ENCODE measurements at places on chromosomes 1 and 21. TPM values are rescaled to one million over a fixed set of nuclear protein-coding genes. Genes with fewer than 3 reads are reported as not detected.

DNA sequence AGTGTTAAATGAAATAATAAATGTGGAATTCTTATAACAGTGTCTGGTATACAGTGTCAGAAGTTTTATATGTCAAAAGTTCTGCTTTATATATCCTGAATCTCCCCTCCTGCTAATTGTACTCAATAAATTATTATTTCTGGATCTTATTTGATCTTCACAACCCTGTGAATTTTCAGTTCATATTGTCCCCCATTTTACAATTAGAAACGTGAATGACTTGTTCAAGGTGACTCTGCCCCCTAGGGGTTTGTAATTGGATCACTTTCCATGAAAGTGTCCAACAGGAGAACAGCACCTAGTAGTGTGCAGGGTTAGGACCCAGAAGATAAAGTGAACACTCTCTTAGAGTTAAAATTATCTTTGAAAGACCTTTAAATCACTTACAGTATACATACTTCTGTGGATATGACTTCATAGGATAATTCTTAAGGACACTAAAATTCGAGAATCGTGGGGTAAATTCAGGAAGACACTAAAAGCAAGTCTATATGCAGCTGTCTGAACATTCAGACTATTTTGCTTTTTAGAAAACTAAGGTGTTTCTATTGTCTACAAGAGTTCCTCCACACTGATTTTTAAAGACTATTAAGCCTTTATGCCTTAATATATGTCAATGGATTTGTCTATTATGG lies 4.5 kb upstream of the DDR2 start:
- H3K36me3 ChIP-seq, result no peaks in the 10 kb centered on the region
- no peak overlapping the region for H3K4me3 ChIP-seq
- H3K4me1 ChIP-seq, result peaks cover 10% of the 10 kb centered on the region
- no peak for DNase-seq
- H3K27ac ChIP-seq, result no peak overlapping the region
- no peaks in the 10 kb centered on the region for H3K27me3 ChIP-seq

GRCh38 chr1:57325117-57325516 lies 98.7 kb downstream of the DAB1 start:
- no peaks in the 10 kb centered on the region for H3K36me3 ChIP-seq
- H3K4me3 ChIP-seq, result no peak overlapping the region
- no peaks in the 10 kb centered on the region for H3K27me3 ChIP-seq
- peaks cover 9% of the 10 kb centered on the region for H3K4me1 ChIP-seq
- DNase-seq, result no peak
- H3K27ac ChIP-seq, result no peak overlapping the region

The ANGPTL1 gene
- total RNA-seq, result 31.1 TPM

GRCh38 chr1:31095985-31096384 lies 30.5 kb upstream of the PUM1 start:
- no peaks in the 10 kb centered on the region for H3K36me3 ChIP-seq
- no peak for DNase-seq
- H3K27me3 ChIP-seq, result no peaks in the 10 kb centered on the region
- H3K4me1 ChIP-seq, result no peaks in the 10 kb centered on the region

DNA sequence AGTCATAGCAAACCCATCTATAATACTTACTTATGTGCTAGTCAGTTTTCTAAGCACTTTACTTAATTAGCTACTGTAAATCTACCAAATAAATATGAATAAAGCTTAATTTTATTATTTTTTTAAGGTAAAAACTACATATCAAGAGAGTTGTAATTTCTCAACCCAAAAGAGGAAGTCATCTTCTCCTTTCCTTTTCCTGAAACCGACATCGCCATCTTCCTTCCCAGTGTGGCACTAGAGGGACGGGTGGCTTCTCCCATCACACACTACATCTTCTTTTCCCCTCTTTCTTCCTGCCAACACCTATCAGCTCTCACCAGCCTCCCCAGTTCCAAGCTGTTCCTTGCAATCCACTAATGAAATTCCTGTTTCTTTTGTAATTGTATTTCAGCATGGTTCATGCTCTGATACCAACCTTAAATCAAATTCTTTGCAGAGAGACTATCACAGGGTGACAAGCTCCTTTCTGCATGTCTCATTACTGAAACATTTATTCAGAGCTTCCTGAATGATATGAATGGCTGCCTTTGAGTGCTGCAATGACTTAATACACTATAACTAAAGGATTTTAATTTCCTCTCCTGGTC lies 251.6 kb upstream of the FAM78B start:
- H3K4me1 ChIP-seq, result no peaks in the 10 kb centered on the region
- DNase-seq, result no peak
- H3K36me3 ChIP-seq, result no peaks in the 10 kb centered on the region
- no peak overlapping the region for H3K27ac ChIP-seq
- H3K4me3 ChIP-seq, result no peak overlapping the region
- H3K27me3 ChIP-seq, result no peaks in the 10 kb centered on the region

GRCh38 chr1:181341026-181341632 lies 142.2 kb upstream of the CACNA1E start:
- H3K27me3 ChIP-seq, result peaks cover 3% of the 10 kb centered on the region
- no peak overlapping the region for H3K4me3 ChIP-seq
- no peaks in the 10 kb centered on the region for H3K36me3 ChIP-seq
- no peak for DNase-seq
- no peak overlapping the region for H3K27ac ChIP-seq

DNA sequence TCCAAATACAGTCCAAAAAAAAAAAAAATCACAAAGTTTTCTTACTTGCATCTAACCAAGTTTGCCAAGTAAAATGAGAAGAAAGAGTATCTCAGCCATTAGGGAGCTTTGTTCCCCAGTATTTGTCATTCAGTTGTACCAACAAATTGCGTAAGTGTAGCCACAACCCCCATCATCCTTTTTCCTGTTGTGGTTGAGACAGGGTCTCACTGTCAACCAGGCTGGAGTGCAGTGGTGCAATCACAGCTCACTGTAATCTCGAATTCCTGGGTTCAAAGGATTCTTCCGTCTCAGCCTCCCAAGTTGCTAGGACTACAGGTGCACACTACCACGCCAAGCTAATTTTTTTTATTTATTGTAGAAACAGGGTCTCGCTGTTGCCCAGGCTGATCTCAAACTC lies 9.5 kb downstream of the STX6 start:
- H3K27ac ChIP-seq, result no peak overlapping the region
- H3K36me3 ChIP-seq, result no peaks in the 10 kb centered on the region
- no peak for DNase-seq
- no peak overlapping the region for H3K4me3 ChIP-seq
- peaks cover 24% of the 10 kb centered on the region for H3K4me1 ChIP-seq
- H3K27me3 ChIP-seq, result no peaks in the 10 kb centered on the region

DNA sequence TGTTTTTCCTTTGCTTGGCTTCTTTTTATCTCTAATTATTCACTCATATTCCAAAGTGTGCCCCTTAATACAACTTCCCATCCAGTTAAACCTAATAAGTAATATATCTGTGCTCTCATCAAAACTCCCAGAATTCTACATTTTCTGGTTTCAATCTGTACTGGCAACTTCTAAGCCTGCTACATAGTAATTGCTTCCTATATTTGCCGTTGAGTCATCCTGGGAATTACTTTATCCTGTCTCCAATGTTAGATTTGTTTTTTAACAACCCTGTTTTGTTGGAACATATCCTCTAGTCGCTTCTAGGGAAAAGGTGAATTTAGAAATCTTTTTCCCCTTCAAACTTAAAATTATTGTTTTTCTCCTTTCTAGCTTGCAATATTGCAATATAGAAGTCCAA lies 620.5 kb upstream of the PKN2 start:
- H3K4me1 ChIP-seq, result no peaks in the 10 kb centered on the region
- H3K27me3 ChIP-seq, result no peaks in the 10 kb centered on the region
- DNase-seq, result no peak
- H3K36me3 ChIP-seq, result no peaks in the 10 kb centered on the region

Data from heart left ventricle (tissue), 16 donors.